CD14-positive monocyte (primary cell): ENCODE measurements at places on chromosomes 3 and 15.
A peak's percentile ranks its signal among the peaks of the same experiment; 100 is the strongest.

DNA sequence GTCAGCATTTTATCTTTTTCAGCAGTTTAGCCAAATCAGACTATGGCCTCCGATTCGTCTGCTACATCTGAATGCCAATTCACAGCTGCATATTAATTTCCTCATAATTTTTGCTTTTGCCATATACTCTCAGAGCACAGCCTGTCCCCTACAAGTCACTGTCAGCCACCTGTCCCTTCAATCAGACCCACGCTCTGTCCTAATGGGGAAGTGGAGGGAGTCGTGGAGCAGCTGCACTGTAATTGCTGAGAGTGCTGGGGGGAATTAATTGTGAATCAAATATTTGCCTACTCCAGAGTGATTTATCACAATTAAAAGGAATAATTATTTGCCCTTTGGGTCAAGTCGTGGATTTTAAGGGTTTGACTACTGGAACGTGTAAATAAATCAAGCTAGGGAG, 75.5 kb downstream of the EBLN2 start:
- no peak for DNase-seq

GRCh38 chr15:63522225-63522578, 17.8 kb downstream of the USP3 start:
- DNase-seq, result no peak

- no peak for DNase-seq
Measured at GRCh38 chr3:5226783-5227182, 39.3 kb downstream of the EDEM1 start.

DNA sequence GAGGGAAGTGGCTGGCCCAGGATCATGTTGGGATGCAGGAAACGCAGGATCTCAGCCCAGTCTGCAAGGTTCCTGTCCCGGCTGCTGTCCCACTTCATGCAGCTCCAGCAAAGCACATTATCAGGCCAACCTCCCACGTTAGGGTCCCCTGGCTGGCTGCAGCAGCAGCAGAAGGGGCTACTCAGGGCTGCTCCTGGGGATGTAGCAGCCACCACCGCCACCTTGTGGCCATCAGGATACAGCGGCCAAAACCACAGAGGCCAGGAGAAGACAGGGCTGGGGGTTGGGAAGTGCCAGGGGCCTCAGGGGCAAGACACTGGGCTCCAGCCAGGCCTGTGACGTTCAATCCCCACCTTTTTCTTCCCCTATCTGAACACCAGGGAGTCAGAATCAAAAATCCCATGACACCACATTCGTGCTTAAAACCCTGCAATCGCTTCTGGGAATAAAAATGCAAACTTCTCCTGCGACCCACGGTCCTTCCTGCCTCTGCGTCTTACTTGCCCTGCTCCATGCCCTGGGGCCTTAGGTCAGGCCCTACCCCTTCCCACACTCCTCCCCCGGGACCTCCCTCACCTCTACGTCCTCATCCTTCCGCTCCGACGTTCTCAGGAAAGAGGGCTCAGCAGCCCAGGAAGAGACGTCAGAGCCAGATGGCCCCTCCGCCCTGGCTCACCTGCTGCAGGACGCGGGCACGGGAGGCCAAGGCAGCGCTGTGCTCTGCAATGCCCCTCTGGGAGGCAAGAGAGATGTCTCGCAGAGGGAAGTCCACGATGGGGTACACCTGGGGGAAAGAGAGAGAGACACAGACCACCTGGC, 21.5 kb downstream of the SSUH2 start:
- DNase-seq, result no peak

DNA sequence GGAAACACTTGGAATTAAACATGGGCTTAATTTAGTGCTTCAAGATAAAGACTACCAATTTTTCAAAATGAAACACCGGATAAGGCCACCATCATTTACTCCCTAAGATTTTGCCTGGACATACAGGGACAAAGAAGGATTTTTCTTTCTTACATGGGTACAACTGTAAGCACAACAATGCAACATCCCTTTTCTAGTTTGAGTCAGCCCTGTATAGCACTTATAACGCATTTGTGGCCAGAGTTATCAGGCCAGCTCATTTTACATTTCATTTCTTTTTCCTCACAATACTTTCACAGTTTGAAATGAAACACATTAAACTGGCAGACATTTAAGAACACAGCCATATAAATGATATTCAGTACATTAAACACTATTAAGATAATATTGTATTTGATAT, 9.8 kb upstream of the SUCNR1 start:
- no peak for DNase-seq

DNA sequence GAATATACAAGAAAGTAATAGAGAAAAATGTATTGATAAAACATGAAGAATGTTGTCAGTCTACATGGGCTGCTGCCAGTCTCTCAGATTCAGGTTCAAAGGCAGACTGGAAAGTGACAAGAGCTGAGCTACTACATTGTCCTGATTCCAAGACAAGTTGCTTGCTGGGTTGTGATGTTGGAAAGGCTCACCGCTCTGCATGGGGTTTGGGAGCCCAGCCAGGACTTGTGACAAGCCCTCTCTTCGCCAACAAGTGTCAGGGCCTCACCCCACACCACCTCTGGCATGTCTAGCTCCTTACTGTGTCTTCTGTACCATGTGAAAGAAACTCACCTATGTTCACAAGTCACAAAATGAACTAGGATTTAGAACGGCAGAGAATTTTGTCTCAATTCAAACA, 43.0 kb upstream of the SH3GL3 start:
- DNase-seq, result no peak

DNA sequence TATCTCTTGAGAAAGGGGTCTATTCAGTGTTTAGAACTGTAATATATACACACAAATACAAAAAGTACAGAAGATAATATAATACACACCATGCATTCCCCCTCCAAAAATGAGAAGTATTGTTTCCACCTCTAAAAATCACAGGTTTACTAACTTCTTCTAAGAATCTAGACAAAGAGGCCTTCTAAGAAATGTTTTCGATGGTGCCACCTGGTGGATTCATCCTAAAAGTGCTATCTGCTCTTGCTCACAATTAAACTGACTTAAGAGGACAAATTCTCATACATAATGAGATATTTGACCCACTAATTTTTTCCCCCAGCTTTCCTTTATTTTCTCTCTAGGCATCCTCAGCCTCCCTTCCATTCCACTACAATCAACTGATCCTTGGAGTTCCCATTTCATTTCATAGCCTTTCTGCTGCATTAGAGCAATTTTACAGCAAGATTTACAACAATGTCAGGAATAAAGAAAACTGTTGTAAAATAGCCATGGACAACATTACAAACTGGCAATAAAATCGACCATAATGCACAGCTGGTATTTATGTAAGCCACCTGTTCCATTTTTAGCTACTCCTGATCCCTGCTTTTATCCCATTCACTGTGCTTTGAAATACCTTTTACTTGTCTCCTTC, 124.6 kb downstream of the ARRDC4 start:
- DNase-seq, result peak; percentile 70

GRCh38 chr15:97420130-97420529, 540.4 kb upstream of the ARRDC4 start:
- DNase-seq, result no peak

DNA sequence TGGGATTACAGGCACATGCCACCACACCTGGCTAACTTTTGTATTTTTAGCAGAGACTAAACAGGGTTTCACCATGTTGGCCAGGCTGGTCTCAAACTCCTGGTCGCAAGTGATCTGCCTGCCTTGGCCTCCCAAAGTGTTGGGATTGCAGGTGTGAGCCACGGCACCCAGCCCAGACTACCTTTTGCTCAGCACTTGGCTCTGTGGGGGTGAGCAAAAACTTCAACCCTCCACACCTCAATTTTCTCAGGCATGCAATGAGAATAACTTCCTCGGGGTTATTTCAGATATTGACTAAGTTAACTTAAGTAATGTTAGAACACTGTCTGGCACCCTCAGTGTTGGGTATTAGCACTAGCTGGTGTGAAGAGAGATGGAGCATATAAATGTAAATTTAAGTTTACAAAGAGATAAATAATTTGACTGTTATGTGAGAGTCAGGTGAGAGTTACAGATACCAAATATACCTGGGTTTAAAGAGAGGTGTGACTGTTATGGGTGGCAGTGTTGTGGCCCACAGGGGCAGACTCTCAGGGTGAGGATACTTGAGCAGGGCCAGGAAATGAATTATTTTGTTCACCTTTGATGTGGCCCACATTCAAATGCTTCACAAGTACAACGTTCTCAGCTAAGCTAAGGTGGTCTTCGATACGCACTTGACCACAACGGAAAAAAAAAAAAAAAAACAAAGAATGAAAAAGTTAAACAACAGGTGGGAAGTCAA, 29.0 kb downstream of the CPOX start:
- DNase-seq, result no peak
